Mesenteric fat pad (tissue), 1 donor: ENCODE measurements at places on chromosomes 2 and 18.

DNA sequence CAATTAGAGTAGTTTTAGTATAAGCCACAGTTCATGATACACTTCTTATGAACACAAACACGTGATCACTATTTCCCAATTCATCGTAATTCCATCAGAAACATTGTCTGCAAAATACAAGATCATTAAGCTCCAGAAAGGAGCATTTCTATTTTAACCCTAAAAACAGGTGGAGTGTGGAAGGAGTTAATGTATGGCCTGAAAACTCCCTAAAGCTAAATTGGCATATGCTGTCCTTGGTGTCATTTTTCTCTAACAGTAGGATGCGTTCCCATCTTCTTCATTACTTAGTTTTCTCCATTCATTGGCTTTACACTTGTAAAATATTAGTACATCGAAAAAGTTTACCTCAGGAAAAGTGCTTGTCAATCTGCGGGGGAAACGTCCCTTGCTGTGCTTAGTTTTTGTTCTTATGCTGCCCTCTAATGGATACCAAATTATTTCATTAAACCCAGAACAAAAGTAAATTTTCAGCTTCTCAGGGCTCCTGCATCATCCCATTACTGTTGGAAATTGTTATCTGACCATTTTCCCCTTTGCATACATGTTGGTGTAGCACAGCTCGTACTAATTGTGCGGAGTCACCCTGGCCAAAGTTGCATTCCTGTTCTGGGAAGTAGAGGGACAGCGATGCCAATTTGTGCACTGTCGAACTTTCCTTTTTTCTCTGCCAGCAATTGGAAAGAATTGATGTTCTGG, 153.4 kb downstream of the GPD2 start:
- DNase-seq = no peak

DNA sequence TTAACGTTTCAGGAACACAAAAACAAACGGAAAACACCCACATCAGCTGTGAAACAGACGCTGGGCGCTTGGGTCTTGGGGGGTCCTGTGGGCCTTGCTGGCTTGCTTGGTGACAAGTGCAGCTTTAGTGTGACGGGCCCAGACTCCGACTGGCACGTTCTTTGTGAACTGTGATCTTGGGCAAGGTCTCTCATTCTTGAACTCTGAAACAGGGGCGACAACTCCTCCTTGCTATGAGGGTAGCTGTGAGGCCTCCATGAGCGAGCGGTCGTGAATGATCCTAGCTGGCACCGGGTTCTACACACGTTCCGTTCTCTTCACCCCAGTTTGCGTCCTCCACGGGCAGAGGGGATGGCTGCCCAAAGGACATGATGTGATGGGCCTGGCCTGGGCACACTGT, 8.7 kb upstream of the COLEC11 start:
- peak; percentile 77 for DNase-seq

GRCh38 chr2:42087137-42087856, 39.5 kb downstream of the PKDCC start:
- no peak for DNase-seq

GRCh38 chr2:160076914-160077313, 14.5 kb upstream of the PLA2R1 start:
- no peak for DNase-seq

GRCh38 chr2:180324182-180324581, 317.1 kb upstream of the CWC22 start:
- DNase-seq = no peak

DNA sequence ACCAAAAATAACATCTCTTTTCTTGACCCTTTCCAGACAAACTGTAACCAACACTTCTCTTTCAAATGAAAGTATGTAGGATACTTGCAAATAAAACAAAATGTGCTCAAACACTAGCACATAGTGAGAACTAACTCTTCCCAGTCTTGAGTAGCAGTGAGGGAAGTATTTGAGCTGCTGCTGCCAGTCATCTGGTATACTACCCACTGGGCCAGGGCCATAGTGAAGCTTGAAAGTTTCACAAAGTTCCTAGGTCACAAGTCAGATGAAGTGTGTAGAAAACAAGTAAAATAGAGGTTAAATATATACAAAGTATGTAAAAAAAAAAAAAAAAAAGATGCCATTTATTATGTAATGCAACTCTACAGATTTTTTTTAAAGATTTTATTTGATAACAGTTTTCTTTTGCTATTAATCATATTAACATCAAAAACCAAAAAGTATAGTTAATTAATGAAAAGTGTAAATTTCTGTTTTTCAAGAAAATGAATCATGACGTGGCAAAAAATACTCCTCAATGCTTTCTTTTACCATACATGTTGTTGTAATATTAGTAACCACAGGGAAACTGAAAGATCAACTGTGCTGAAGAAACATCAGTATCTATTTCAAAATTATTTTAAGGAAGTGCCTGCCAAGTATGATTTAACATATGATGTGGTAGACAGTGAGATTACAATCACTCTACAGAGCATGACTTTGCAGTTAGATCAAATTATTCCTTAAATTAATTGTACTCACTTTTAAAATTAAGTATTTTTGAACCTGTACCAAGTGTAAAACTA, 21.6 kb upstream of the TRIB2 start:
- DNase-seq = no peak

- DNase-seq = no peak
Observed at GRCh38 chr2:1707771-1708418, 36.4 kb downstream of the PXDN start.

DNA sequence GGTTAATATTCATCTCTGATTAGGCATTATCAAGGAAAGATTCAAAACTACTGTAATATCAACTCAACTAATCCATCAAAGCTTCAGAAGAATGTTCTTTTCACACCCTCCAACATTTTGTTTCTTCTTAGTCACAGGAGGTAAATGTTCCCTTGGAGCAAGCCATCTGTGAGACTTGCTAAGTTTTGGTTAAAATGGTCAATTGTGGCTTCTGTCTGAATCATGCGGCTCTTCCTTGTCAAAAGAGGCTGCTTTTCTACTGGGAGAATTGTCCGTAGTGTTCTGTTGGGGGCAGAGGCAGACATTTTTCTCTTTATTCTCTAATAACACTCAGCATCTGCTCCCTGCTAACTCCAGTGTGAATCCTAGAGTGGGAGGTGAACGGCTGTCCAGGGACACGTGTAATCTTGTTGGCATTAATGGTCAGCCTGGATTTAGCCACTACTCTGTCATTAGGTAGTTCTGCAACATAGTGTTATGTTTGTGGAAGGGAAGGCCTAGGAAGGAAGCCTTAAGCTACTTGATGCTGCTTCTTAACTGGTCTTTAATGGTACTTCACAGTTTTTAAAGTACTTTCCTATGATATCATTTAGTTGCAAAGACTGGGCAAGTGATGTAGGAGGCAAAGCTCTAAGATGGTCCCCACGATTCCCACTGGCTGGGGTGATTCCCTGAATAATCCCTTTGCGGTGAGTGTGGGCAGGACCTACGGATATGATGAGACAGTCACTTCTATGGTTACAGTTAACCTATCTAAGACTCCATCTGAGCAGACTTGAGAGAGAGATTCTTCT, 22.6 kb upstream of the FAP start:
- no peak for DNase-seq

DNA sequence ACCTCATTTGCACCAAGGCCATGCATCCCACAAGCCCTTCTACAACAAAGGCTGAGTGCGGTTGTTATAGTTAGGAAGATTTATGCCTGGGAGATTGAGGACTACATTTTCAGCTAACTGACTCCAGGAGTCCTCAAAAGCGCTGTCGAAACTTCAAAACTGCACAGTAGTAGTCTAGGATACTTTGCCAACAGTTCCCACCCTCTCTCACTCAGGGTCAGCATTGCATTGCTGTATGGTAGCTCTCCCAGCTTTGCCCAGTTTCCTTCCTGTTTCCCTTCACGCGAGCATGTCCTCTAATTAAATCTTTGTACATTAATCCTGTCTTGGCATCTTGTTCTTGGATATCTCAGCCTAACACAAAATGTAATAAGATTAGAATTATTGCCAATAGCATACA, 420.6 kb upstream of the UBE2E3 start:
- DNase-seq = no peak

DNA sequence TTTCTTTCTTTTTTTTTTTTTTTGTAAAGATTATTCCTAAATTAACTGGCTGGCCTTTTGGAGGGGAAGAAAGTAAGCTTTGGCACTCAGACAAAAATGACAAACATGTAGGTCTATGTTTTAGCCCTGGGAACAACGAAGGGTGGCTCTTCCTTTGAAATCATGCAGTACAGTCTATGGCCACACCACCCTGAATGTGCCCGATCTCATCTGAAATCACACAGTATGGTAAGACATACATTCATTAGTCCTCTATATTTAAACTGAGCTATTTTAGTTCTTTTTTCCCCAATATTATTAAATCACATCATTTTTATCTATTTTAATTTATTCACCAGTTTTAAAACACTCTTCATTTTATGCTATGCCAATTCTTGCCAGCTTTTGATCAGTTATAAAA, 48.2 kb downstream of the PLA2R1 start:
- no peak for DNase-seq
